Dermis blood vessel endothelial cell (primary cell): ENCODE measurements at places on chromosomes 5 and 9. TPM values are rescaled to one million over a fixed set of nuclear protein-coding genes. Genes with fewer than 3 reads are reported as not detected.
A peak's percentile ranks its signal among the peaks of the same experiment; 100 is the strongest.

GRCh38 chr9:130157079-130157478 lies 15.1 kb upstream of the NCS1 start:
- no peak for DNase-seq

GRCh38 chr5:140402258-140403074 lies 833 bp downstream of the ANKHD1 start:
- peak; percentile 63 for DNase-seq

GRCh38 chr5:61423487-61424145 lies 91.6 kb downstream of the ZSWIM6 start:
- no peak for DNase-seq

GRCh38 chr5:179488491-179488890 lies 61.9 kb upstream of the RUFY1 start:
- DNase-seq = no peak

GRCh38 chr9:99026271-99026955 lies 78.5 kb upstream of the TGFBR1 start:
- no peak for DNase-seq

DNA sequence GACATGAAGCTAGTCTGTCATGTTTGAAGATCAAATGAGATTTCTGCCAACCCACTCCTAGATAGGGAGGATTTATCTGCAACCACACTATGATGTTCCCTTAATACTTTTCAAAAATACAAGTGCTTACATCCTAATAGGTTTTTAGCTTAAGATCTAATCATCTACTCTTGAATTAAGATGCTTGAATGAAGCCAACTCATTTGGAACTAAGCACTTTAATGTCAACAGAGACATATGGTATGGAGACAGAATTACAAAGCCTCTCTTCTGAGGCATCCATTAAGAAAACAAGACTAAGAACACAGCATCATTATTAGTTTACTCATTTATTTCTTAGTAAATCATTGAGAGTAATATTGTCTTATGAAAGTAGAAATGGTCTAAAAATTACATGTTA lies 139.3 kb upstream of the NFIB start:
- no peak for DNase-seq

GRCh38 chr9:107308461-107308860 lies 25.4 kb downstream of the RAD23B start:
- no peak for DNase-seq

DNA sequence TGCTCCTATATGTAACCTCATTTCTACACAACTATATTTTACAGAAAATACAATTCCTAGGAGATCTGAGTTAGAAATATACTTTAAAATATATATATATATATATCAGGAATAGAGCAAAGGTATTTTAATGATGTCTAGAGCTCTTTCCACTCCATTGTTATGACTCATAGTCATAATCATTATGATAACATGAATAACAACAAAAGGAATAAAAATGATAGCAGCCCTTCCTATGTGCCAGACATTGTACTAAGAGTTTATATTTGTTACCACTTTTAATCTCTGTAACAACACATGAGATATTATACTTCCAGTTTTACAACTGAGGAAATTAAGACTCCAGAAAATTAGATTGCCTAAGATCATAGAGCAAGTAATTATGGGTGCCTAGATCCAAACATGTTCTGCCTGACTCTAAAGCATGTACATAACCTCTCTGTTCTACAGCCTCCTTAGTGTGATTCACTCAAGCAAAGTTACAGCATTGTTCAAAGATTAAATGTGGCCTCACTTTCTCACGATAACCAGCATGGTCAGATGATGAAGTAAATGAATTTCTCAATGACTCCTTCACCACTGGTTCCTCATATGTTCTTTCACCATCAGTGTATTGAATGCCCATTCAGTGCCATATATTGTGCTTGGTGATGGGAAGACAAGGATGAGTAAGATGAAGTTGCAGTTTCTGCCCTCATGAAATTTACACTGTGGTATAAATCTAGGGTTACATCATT lies 452.1 kb downstream of the EFNA5 start:
- peak; percentile 33 for DNase-seq

Gene OR1J2
- total RNA-seq = not detected in 2 replicates

Gene AGXT2
- total RNA-seq = 0.05 TPM in 1 of 2 replicates, not detected in the other

Gene FGF1
- total RNA-seq = 0.19 and 0.85 TPM in 2 replicates

Gene TPPP
- under 0.01 and 0.14 TPM in 2 replicates for total RNA-seq

Gene ARL10
- total RNA-seq = 14.7 and 15.0 TPM in 2 replicates

Gene LOX
- total RNA-seq = 88.2 and 100 TPM in 2 replicates

Gene IPO11
- total RNA-seq = 131 and 188 TPM in 2 replicates

Gene ZNF883
- total RNA-seq = 0.60 and 0.68 TPM in 2 replicates

Gene KCNN2
- 0.79 and 1.4 TPM in 2 replicates for total RNA-seq

Gene AK3
- total RNA-seq = 65.0 and 82.0 TPM in 2 replicates

Gene LCN2
- total RNA-seq = 0.14 TPM in 1 of 2 replicates, not detected in the other
